HEK293T (cell line): ENCODE measurements at places on chromosomes 7 and 10.

GRCh38 chr10:119348516-119349240 is 141.3 kb downstream of the GRK5 start:
- DNase-seq = no peak

DNA sequence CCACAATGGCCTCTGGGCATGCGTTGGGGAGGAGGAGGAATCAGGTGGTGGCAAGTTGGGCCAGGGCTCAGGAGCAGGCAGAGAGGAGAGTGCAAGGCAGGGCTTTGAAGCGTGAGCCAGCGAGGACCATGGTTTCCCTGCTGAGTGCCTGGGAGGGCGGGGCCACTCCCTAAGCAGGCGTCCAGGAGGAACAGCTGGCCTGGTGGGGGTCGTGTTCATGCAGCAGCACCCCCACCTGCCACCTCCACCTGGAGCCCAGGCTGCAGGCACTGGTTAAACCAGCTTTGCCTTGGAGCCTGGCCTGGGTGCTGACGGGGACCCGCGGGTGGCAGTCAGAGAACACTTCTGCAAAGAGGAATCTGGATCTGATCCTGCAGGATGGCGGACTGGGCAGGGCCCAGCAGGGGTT is 24.2 kb upstream of the AQP1 start:
- no peak for DNase-seq

DNA sequence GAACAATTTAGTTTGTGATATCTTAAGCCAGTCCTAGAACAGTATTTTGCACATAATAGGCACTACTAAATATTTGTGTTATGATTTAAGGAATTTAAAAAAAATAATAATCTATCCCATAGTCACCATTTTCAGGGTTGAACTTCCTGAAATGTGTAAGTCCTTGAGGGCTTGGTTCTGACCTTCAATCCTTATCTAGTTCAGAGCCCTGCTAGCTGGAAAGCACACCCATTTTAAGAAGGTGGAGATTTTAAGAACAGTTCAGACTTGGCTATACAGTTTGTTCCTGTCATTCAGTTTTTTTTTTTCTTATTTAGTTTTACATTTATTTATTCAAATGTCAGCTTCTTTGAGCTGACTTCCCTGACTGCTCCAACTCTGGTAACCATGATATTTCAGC is 183.4 kb upstream of the MAGI2 start:
- no peak for DNase-seq

- no peak for DNase-seq
These were observed 20.6 kb downstream of the RBM20 start for GRCh38 chr10:110664483-110665420.

- DNase-seq = no peak
These were observed 220.2 kb downstream of the PHF14 start for GRCh38 chr7:11193888-11194287.

DNA sequence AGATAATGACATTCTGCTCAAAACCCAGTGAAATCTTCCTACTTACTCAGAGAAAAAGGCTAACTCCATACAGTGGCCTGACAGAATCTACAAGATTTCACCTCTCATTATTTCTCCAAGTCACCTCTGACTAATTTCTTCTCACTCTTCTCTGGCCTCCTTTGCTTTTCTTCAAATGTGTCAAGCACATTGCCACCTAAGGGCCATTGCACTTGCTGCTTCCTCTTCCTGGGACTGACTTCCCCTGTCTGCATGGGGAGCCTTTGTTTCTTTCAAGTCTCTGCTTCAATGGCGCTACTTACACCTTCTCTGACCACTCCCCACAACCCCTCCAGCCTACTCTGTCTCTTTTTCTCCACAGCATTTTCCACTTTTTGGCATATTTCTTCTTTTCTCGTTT is 36.0 kb downstream of the PRTFDC1 start:
- DNase-seq = no peak

GRCh38 chr10:103603382-103603781 is 109.9 kb downstream of the NEURL1 start:
- no peak for DNase-seq

DNA sequence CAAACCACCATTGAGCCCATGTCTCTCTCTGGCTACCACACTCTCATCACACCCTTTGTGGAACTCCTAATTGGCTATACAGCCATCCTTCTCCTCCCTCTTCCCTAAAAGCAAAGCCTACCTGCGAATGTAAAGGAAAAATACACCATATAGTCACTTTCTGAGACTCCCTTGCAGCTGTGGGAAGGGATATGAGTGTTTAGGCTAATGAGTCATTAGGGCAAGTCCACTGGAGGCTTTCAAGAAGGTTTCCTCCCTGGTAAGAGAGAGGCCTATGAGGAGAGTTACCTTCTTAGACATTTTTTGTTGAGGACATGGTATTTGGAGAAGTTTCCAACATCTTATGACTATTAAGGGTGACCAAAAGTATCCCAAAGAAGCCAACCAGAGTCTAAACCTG is 4.1 kb upstream of the TMEM243 start:
- DNase-seq = no peak

DNA sequence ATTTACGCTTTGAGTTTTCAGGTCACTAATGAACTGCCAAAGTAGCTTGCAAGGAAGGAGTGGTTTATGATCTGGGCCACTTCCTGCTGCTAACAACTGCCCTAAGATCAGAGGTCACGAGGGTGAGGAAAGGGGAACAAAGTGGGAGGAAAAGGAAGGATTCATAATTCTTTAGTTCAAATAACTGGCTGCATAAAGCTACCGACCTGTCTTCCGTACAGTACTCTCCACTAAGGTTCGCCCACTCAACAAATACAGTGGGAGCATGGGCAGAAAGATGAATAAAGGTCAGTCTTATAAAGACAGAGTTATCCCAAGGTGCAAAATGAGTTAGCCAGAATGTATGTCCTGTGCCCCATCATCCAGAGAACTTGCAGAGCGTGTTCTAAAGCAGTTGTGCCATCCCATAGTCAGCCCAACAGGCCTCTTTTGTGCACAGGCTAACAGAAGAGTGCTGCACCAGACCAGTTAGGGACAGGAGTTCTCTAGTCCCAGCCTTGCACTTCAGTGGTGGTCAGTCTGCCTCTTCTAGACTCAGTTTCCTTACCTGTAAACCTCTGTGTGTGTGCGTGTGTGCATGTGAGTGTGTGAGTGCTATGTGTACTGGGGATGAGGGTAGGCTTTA is 65.9 kb downstream of the CREB3L2 start:
- no peak for DNase-seq

GRCh38 chr7:193481-194251 is 1.3 kb downstream of the FAM20C start:
- no peak for DNase-seq

DNA sequence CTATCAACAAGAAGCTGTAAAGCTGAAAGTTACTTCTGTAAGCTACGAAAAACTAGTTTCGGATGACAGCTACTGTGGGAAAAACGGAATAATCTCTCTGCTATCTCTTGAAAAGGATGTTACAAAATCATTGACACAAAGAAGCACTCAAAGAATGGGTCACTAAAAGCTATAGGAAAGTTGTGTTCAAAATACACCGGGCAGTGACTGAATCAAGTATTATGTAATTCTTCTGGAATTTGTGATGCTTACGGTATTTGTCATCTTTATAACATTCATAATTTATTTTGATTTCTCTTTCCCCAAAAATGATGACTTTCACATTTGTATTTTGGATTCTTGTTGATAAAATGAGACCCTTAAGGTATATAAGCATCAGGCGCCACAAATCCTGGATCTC is 112.1 kb upstream of the KLF6 start:
- DNase-seq = no peak

GRCh38 chr10:78543031-78543748 is 509.5 kb downstream of the RPS24 start:
- no peak for DNase-seq
